Stimulated activated CD8-positive, alpha-beta memory T cell treated with anti-CD3 and anti-CD28 coated beads, Interleukin-4, amount 100 ng/mL, for 24 hours (primary cell): ENCODE measurements at places on chromosomes 6 and 20.

- DNase-seq = no peak
Measured at GRCh38 chr6:90677440-90677839, 90.6 kb upstream of the MAP3K7 start.

- DNase-seq = no peak
Measured at GRCh38 chr6:147699637-147700036, 191.1 kb downstream of the SAMD5 start.

DNA sequence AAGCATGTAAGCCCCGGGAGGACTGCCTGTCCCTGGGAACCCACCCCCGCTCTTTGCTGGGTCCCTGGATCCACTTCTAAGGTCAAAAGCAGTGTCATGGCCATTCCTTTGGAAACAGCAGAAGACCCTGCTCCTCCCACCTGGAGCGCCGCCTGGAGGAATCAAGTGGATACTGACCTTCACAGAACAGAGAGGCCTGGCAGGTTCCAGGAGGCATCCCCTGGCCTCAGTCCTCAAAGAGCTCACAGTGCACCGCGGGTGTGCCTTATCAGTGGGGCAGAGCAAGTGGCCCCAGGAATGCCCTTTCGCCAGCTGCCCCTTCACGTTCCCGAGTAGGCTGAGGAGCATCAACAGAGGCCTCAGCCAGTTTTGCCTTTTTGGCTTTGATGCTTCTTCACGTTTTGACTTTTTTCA is 11.1 kb upstream of the SLC4A11 start:
- no peak for DNase-seq

DNA sequence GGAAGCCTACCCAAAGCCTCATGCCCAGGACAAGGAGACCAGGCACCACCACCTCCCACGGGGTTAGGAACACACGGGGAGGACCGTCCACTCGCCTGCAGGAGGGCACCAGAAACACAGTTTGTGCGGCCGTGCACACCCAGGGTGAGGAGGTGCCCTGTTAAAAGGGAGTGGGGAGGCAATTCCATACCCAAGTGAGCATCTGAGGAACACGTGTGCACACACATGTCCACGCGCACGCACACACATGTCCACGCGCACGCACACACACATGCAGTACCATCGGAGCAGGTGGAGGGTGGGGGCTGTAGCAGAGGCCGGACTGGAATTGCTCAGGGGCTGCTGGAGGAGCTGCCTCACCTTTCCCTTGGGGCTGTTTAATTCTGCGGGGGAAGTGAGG is 259.4 kb downstream of the TAF4 start:
- no peak for DNase-seq

GRCh38 chr20:1652960-1653359 is 4.6 kb downstream of the SIRPG start:
- no peak for DNase-seq

- DNase-seq = no peak
Measured at GRCh38 chr6:32643904-32644303, 6.7 kb downstream of the HLA-DQA1 start.

GRCh38 chr6:37078814-37079213 is 73.4 kb downstream of the FGD2 start:
- no peak for DNase-seq

DNA sequence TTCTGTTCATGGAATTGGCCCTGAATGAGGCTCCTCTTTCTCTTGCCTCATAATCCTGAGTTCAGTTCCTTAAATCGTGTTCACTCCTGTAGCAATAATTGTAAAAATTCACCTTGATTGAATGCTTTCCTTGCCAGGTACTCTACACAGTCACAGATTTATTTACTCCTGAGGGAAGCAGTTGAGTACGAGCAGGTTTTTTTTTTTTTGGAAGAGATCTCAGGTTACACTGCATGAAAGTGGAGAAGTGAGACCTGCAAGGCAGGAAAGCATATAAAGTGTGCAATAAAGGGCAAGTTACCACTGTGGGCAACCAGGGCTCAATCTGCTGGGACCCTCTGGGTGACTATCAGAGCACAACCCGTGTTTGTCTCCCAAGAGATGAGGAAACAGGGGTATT is 93.0 kb upstream of the DOK5 start:
- no peak for DNase-seq

DNA sequence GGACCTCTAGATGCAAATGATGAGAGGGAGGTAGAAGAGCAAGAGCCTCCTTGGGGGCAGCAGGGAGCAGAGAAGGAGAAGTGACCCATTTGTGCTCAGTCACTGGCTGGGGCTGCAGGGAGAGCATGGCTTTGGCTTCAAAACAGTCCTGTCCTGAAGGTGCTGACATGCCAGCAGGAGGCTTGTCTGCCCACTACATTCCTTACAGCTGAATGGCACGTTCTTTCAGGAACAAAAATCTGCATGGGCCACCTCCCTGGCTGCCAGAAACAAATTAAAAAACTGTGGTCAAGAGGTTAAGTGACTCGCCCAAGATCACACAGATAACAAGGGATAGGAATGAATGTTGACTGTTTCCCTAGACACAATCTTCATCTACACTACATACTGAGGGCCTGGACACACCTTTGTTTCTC is 188.8 kb downstream of the HIVEP2 start:
- no peak for DNase-seq

DNA sequence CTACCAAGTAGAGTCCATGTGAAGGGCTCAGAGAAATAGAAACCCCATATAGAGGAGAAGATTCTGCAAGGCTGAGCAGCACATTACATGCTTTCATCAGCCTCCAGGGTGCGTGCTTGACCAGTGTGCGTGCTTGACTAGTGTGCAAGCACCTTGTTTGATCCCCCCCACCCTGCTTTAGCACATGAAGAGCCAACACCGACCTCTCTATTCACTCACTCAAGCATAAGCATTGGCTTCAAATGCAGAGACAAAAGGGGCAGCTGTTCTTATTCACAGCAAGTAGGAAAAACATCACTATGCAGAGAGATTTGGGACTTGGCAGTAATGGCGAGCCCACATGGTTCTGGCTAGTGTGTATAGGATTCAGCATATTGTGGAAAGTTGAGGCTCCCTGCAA is 278.7 kb upstream of the RNF217 start:
- no peak for DNase-seq

- no peak for DNase-seq
Measured at GRCh38 chr6:15553736-15554294, 109.0 kb downstream of the DTNBP1 start.

GRCh38 chr6:11923621-11924020 is 88.5 kb upstream of the HIVEP1 start:
- DNase-seq = no peak

DNA sequence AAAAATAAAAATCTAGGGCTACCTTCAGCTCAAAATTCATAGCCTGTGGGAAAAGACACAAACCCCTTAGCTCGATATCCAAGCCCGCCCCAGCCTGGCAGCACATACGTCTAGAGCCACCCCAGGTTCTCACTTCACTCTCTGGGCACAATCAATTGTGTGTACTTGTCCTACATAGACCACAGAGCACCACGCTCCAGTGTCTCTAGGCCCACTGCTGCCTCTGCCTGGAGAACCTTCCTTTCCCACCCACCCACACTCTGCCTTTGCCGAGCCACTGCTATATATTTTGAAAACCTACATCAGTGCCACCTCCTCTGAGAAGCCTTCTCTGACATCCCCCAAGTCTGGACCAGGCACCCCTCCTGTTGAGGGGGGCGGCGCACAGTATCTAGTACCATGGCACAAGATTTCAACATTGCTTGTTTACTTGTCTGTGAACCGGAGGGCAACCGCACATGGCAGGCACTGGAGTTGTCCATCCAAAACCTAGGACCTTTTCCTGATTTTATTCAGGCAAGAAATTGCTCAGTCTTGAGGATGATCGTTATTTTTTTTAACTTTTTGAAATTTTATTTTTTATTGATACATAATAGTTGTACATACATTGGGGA is 141.5 kb downstream of the UNC5CL start:
- DNase-seq = no peak

DNA sequence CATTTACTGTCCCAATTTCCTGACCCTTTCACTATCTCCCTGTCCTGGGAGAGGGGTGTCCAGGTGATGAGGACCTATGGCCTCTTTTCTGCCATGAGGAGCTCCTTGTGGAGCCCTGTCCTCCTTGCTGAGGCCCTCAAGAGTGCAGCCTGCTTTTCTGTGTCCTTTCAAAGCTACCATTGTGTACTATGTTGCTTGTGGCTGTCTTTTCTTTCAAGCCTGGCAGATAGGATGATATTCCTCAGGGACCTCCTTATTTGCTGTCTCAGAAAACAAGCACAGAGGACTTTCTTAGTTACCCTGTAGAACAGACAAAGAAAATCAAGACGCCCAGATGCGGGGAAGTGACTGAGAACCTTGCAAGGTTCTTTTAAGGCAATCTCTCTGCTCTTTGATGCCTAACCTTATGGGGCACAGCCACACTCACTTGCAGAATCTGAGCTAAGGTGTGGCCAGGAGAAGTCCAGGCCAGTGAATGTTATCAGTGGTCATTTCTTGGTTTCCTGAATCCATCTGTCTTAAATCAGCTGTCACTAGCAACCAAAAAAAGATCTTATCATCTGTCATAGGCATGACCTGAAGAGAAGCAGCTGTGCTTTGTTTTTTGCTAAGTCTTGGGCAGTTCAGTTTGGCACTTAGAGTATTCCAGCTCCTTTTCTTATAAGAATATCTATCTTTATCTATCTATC is 17.2 kb downstream of the CARMIL1 start:
- no peak for DNase-seq

GRCh38 chr6:89368107-89368506 is 15.6 kb upstream of the UBE2J1 start:
- DNase-seq = peak; percentile 30

DNA sequence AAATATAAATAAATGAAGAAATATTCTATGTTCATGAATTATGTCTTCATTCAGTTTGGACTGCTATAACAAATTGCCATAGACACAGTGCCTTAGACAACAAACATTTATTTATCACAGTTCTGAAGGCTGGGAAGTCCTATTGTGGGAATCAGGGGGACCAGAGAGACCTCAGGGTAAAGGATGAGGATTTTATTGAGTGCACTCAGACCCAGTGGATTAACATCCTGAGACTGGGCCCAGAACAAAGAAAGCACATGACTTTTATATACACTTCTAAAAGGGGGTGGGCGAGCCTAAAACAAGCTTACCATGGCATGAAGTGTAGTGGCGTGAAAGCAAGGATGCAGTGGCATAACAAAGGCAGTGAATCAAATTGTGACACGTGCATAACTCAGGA is 26.9 kb upstream of the CBLN4 start:
- DNase-seq = no peak

- DNase-seq = no peak
Measured at GRCh38 chr20:35702051-35702823, 3.0 kb downstream of the ROMO1 start.
